ENCODE measurements at places on chromosomes 2 and 18.

- DNase-seq: no peak
Observed at GRCh38 chr2:130825231-130825965, 11.3 kb upstream of the ARHGEF4 start.

GRCh38 chr2:135055182-135055786, 3.2 kb downstream of the RAB3GAP1 start:
- DNase-seq: no peak

DNA sequence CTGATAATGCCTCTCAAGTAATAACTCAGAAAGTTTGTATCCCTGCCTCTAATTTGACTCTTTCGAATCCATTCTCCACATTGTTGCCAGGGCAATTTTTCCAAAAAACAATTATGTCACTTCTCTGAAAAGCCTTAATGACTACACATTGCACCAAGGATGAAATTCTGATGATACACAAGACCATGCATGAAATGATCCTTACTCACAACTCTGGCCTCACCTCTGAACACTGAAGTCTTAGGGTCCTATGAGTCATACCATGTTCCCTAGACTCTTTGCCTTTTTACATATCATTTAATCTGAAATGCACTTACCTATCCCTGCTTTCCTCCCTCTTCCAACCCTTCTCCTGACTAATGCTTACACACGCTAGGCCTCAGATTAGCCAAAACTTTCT, 51.0 kb downstream of the WDPCP start:
- DNase-seq: no peak

GRCh38 chr2:10128420-10128819, 5.9 kb downstream of the RRM2 start:
- no peak for DNase-seq

DNA sequence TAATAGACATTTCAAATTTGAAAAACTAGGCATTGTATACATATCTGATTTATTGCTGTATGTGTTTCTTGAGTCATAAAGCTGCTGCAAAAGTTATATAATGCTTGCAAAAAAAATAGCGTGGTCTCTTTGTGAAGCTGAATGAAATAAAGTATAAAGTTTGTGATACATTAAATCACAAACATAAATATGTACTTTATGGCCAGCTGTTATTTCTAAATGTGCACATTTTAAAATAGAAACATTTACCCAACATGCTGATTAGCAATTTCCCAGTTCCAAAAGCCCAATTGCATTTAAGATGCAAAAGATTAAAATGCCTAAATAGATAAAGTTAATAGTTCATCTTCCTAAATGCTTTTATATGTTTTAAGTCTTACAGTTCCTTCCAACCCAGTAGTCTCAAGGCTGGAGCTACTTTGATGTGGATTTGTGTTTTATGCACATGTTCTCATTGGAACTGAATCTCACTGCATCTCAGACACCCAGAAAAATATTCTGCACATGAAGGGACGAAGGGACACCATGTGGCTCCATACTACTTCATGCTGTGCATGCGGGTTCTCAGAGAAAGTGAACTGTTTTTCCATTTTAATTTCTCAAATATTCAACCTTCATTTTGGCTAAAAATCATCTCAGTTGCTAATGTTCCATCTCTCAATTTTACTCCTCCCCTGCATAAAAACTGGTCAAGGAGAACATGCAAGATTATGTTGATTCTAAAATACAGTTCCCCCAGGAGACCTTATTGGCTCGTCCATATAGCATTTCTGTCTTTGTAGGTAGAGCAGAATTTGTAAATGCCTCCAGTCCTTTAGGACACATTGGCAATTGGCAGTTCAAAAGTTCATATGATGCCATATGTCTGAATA, 304.6 kb downstream of the MTX2 start:
- no peak for DNase-seq

- no peak for DNase-seq
Observed at GRCh38 chr2:1884933-1885580, 140.7 kb upstream of the PXDN start.

- no peak for DNase-seq
Observed at GRCh38 chr2:73386894-73387636, 1.4 kb downstream of the ALMS1 start.

DNA sequence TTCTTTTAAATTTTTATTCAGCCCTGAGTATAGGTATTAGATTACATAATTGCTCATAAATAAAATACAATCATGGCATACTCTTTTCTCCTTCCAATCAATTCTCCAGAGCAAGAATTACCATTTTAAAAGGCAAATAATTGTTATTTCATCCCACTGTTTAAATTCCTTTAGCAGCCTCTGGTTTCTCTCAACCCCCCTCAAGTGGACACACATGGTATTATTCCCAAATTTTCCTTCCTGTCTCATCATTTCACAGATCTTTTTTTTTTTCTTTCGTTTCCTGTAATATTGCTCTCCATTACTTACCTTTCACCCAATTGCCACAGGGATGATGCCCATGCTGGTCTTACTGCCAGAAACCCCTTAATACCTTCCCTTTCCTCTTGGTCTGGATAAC, 385.2 kb downstream of the RIT2 start:
- no peak for DNase-seq

GRCh38 chr18:53698907-53699306, 525.6 kb downstream of the MBD2 start:
- DNase-seq: no peak

DNA sequence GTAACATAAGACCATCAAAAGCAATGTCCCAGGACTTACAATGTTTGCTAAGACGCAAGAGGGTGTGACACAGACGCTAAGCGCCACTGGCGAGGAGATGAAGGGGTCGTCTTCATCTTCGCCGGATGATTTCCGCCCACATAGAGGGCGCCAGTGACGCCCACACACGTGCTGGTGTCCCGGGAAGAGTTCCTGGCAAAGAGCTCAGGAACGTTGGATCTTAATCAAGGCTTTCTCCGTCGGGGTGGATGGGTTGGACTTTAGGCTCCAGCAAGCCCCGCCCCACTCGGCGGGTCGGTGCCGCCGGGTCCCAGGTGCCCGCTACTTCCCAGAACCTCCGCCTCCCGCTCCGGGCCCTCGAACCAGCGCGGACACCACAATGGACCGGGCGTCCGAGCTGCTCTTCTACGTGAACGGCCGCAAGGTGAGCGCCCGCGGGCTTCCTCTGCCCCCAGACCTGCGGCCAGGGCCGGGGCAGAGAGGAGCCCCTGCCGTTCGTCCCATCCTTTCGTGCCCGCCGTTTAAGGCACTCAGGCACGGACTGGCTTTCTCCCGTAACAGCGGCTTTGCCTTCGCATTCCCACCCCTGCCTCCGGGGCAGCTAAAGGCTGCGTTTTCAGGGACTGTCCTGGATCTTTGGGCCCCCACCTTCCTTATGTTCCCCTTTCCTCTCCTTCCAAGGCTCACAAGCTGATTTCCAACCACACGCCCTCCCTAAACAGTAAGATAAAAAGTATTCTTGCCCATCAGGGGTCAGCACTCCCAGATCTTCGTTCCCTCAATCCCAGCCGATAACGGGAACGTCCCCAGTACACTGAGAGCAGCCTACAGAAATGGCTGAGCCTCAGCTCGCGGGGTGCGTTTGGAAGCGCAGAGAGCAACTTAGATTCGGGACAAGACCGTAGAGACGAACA, at the start of gene AOX1:
AOX1 (plus strand) TSS at position 285 of the 914 bp plus-strand sequence; CDS start at position 380, 95 bp downstream.
- DNase-seq: no peak

DNA sequence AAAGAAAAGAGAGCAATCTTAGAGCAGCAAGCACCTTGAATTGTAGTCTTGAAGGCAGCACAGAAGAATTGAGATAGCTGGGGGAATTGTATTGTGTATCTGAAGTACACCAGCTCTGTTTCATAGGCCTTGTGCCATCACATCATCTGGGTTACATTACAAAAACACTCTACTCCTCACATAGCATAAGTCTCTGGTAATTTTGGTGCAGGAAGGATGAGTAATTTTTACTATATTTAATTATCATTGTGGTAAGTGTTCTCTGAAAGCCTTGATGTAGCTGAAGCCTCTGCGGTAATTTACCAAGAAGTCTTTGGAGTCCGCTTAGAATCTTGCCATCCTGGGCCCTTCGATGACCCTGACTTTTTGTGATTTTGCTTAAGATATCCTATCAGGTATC, 291.1 kb downstream of the ARHGAP15 start:
- DNase-seq: no peak

- DNase-seq: no peak
Observed at GRCh38 chr2:98543842-98544241, 64.5 kb downstream of the COA5 start.

DNA sequence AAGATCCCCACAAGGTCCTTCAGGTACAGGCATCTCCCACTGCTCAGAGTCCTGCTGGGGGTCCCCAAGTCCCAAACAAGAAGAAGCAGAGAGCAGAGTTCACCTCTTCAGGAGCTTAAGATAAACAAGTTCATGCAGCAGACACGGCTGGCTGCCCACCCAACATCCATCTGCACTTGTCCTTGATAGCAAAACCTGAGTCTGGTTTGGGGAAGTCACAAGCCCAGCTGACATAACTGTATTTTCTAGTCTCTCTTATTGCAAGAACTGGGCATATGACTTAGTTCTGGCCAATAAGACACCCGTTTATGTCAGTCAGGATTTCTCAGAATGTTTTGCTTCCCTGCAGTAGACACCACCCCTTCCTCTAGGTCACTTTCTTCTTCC, 31.8 kb downstream of the AFF3 start:
- no peak for DNase-seq

GRCh38 chr18:45984546-45985235, 17.6 kb upstream of the EPG5 start:
- DNase-seq: no peak

- DNase-seq: no peak
Observed at GRCh38 chr2:160491911-160492371, 1.7 kb downstream of the RBMS1 start.

DNA sequence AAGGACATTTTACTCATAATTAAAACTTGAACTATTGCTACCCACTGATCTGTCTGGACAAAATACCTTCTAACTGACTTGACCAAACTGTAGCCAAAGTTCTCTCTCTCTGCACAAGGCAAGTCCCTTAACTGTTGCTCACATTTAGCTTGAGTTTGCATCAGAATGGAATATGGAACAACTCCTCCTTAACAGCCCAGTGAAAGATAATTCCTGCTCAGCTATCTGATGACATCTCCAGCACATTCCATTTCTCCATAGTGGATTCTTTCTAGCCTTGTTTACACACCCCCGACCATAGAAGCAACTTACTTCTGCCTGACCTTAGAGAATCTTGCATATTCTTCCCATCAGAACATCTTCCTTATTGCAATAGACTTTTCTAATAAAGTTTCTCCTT, 317.2 kb upstream of the CDH2 start:
- DNase-seq: no peak

GRCh38 chr2:17442334-17442733, 75.9 kb downstream of the RAD51AP2 start:
- DNase-seq: no peak

GRCh38 chr2:219125886-219126270, 34.7 kb downstream of the NHEJ1 start:
- no peak for DNase-seq

- DNase-seq: no peak
Observed at GRCh38 chr2:66724241-66724640, 289.3 kb downstream of the MEIS1 start.

DNA sequence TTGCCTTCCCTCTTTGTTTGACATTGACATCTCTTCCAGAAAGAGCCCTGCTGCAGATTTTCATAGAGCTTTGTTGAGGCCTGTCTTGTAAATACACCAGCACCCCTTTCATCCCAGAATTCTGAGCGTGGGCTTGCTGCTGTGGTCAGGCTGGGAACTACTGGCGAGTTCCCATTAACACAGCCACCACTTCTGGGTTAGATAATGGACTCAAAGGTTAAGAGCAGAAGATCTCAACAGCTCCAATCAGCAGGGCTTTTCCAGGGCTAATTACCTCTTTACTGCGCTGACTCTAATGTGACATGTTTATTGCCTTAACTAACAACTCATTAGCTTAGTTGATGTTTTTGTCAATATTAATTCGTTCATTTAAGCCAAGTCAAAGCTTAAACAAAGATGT, 235.9 kb upstream of the BOD1L2 start:
- DNase-seq: no peak

DNA sequence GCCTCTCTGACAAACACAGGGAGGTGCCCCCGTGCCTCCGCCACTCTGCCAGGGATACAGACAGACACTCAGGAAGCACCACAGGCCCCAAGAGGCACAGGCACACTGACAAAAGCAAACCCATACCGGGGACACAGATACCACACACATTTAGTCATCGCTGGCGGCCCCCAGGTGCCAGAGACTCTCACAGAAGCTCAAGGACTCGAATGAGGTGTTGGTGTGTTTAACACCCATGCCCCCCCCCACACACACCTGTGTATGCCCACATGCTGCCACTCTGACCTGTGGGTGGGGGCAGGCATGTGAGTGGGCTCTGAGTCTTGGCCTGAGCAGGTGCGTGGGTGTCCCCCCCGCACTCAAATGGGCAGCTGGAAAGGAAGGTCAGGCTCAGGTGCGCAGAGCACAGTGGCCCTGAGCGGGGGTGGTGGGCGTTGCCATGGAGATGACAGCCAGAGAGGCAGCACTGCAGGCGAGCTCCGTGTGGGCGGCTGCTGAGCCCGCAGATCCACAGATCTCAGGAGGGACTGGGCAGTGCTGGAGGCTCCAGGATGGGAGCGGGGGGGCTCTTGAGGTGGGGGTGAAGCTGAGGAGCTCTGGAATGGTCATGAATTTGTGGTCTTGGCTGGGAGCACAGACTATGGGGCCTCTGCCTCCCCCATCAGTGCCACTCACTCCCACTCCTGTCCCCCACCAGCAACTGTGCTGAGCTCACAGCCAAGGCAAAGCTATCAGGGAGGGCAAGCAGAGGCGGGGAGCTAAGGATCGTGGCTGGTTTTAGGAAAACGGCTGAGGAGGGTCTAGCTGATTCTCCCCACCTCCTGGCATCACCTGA, 73.9 kb upstream of the TAF1B start:
- no peak for DNase-seq

DNA sequence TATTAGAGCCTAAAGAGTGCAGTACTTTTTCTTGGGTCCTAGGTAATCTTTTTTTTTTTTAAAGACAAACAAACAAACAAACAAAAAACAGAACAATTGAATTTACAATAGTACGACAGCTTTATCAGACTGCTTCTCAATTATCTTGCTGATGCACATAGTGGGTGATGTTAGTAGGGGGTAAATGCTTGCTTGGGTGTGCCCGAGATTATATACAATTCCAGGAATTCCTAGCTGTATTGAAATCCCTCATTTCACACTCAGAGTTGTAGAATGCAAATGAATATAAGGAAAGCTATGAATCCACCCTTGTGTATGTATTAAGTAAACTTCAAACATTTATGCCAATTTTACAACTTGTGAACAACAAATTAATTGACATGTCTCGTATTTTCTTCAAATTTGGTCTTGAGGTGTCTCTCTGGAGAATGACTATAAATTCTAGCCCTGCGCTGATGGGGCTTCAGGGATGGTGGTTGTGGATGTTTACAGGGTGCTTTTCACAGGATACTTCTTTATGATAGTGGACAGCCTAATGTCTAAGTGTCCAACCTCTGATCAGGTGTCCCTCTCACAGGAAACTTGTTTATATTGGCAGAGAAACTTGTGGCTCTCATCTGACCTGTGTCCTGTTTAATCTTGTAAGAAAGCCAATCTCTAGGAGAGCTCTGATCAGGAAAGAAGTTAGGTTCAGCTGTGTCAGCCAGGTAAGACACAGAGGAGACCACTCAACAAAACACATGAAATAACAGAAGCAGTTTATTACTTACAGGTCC, 61.9 kb upstream of the SLC39A10 start:
- no peak for DNase-seq

Data from activated CD4-positive, CD25-positive, alpha-beta regulatory T cell treated with anti-CD3 and anti-CD28 coated beads, Interleukin-2, amount 50 U/mL, for 72 hours (primary cell).